ENCODE measurements at places on chromosomes 7 and 10.

GRCh38 chr10:102648889-102649796 is 4.9 kb downstream of the TRIM8 start:
- DNase-seq, result no peak

DNA sequence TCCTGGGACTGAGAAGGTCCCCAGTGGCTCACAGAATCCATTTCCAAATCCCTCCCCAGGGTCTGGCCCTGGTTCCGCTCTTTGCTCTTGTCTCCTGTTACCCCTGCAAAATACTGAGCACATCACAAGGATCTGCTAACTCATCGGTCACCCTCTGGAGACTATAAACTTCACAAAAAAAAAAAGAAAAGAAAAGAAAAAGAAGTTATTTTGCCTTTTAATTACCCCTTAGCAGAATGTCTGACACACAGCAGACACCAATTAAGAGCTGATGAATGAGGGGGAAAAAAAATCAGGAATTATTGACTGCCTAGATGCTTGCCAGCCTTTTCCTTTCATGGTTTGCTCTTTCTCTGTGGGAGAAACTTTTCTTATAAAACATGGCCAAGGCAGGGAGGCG is 578.7 kb downstream of the GRID1 start:
- no peak for DNase-seq

- DNase-seq, result no peak
Observed at GRCh38 chr10:3419719-3420495, 247.3 kb upstream of the PITRM1 start.

GRCh38 chr7:36606153-36606975 is 117.9 kb downstream of the AOAH start:
- DNase-seq, result no peak

All from stimulated activated CD8-positive, alpha-beta memory T cell treated with anti-CD3 and anti-CD28 coated beads, Interleukin-7, amount 100 ng/mL, for 1 hour (primary cell).